ENCODE measurements at places on chromosomes 6 and 20.
A peak's percentile ranks its signal among the peaks of the same experiment; 100 is the strongest.

- DNase-seq = no peak
Observed at GRCh38 chr6:128168244-128168643, 267.4 kb upstream of the THEMIS start.

DNA sequence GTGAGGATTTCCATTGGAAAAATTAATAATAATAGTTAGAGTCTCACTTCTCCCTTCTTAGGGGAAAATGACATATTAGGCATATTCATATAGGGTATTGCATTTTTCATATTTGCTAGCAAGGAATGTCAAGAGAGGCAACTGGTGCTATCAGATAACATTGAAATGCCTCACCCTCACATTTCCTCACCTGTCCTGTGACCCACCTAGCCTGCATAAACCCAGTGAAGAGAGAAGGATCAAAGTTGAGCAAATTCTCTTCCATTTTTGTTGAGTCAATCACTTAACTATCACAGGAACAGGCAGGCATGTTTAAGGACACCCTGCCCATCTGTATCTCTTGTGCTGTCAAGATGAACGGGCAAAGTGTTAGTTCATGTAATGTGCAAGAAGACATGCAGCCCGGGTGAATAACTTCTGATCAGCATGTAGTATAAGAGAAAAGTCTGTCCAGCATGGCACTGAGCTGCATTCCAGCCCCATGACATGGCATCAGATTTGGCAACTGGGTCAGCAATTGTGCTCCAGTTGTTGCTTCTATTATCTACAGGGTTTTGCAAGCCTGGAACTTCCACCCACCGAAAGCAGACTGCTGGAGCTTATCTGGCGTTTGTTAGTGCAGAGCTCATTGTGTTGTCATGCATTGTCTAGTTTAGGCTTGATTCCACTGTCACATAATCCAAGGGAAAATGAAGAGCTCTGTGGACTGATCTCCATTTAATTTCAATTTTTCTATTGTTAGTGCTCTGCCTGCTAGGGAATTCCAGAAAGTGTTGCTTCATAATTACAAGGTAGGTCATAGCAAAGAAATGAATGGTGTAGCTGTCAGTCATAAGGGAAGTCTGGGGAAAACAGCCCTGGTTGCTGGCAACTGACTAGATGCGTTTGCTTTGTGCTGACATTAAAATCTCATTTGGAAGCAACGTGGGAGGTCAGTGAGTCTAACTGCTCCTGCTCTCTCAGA, 138.4 kb upstream of the TNFAIP3 start:
- peak; percentile 23 for DNase-seq

GRCh38 chr6:39048481-39049399, at the start of gene GLP1R:
Gene GLP1R (plus strand): TSS chr6:39048781. CDS start chr6:39048841, 60 bp downstream.
- DNase-seq = no peak

- no peak for DNase-seq
Observed at GRCh38 chr6:4794140-4794707, 18.0 kb downstream of the CDYL start.

DNA sequence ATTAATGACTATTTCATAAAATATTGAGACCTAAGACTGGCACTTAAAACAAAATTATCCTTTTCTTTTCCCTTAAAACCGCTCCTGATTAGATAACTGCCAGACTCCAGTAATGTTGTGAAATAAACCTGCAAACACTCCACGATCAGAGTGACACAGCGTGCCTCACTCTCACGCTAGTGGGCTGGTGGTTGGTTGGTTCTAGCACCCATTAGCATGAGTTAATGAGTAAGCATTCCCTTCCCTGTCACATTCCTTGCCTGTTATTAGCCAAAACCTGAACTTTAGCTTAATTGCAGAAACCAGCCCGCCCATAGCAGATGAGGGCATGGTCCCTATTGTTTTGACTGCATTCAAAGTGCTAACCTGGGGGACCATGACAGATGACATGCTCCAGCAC, 193.4 kb downstream of the CD83 start:
- DNase-seq = no peak

GRCh38 chr6:83509441-83509840, 2.9 kb upstream of the PRSS35 start:
- no peak for DNase-seq

GRCh38 chr6:159533568-159533967, 159.5 kb downstream of the SOD2 start:
- DNase-seq = no peak

DNA sequence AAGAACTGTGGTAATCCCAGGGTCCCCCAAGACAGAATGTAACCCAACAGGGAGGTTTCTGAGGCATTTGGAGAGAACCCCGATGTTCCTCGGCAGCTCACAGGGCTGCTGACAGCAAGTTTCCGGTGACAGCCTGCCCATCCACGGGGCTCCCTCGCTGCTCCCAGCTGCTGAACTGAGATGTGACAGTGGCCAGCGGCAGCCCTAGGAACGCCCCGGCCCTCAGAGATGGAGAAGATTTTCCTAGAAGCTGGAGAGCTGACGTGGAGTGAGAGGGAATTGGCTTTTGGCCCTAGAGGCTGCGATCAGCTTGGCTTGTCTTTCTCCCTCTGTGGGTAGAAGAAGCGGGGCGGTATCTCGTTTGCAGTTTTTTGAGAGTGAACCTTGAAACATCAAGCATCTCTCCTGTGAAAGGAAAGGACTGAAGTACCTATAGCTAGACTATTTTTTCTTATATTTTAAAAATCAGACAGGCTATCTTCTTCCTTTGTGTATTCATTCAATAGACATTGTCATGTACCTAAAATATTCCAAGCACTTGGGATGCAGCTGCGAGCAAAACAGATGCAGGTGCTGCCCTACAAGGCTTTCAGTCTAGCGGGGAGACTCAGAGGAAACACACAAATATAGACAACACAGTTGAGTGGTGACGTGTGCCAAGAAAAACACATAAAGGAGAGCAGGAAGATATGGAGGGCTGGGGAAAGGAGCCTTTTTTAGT, 28.4 kb upstream of the NFATC2 start:
- DNase-seq = no peak

DNA sequence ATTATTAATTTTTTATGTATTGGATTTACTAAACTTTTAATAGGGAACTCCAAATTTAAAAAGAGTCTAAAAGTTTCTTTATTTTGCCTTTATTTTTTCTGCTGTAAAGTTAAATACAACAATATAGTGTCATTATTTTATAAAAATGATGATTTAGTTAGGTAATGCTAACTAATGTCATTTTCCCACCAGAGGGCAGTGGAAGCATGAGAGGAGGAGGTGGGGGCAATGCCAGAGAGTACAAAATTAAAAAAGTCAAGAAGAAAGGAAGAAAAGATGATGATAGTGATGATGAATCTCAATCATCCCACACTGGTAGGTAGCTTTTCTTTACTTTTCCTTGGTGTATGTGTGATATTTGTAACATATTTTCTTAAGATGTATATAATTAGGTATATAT, 20.2 kb upstream of the FHL5 start:
- no peak for DNase-seq

- no peak for DNase-seq
Observed at GRCh38 chr6:166911248-166911677, 45.1 kb downstream of the RNASET2 start.

DNA sequence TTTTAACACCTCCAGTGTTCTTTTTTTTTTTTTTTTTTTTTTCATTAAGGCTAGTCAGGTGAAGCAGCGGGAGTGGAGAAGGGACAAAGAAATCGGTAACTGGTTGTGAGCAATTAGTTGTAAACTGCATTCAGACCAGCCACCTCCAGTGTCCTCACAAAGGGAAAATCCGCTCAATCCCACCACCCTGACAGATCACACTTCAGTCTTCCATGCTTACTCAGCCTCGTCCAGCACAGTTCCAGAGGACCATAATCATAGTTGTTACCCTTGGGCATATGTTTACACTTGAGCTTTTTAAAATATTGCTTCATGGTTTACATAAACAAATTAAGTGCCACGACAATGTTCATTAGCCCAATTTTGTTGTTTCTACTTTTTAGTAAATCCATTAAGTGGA, 10.2 kb downstream of the DYNLRB1 start:
- DNase-seq = no peak

GRCh38 chr6:148516217-148516616, 173.6 kb downstream of the SASH1 start:
- no peak for DNase-seq

DNA sequence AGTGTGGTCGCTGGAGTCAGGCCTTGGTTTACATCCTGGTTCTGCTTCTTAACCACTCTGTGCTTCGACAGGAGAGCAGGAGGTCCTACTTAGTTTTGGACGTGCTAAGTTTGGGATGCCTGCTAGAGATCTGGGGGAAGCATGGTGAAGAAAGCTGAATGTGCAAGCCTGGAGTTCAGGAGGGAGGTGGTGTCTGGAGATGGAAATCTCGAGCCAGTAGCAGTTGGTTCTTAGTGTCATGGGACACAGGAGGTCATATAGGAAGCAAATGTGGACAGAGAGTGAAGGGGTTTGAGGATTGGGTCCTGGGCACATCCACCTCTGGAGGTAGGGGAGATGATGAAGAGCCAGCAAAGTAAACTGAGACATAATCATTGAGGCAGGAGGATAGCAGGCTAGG, 131.4 kb downstream of the SYCP2 start:
- DNase-seq = no peak

GRCh38 chr6:42935322-42935721, 6.0 kb downstream of the CNPY3 start:
- no peak for DNase-seq

GRCh38 chr6:128642132-128642531, 121.7 kb upstream of the PTPRK start:
- no peak for DNase-seq

GRCh38 chr20:51419231-51419630, 123.3 kb downstream of the NFATC2 start:
- no peak for DNase-seq

DNA sequence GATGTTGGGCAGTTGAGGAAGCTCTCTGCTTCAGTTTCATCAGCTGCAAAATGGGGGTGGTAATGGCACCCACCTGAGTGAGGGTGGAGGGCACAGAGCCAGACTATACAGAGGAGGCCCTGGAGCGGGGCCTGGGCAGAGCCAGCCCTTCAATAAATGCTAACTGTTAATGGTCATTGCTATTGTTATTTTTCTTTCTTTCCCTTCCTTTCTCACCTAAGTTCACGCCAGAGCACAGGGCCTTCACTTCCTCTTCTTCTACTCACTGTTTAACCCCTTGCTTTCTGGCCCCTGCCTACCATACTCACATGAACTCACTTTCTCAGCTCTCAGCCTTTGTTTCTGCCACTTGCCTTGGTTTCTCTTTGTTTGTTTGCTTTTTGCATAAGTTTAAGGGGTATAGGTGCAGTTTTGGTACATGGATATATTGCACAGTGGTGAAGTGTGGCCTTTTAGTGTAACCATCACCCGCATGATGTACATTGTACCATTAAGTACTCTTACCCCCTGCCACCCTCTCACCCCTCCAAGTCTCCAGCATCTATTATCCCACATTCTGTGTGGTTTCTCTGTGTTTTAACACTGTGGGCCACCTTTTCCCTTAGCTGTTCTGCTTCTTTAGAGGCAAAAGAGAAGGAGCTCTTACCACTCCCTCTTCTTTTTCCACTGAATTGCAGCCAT, 7.5 kb upstream of the RREB1 start:
- no peak for DNase-seq

DNA sequence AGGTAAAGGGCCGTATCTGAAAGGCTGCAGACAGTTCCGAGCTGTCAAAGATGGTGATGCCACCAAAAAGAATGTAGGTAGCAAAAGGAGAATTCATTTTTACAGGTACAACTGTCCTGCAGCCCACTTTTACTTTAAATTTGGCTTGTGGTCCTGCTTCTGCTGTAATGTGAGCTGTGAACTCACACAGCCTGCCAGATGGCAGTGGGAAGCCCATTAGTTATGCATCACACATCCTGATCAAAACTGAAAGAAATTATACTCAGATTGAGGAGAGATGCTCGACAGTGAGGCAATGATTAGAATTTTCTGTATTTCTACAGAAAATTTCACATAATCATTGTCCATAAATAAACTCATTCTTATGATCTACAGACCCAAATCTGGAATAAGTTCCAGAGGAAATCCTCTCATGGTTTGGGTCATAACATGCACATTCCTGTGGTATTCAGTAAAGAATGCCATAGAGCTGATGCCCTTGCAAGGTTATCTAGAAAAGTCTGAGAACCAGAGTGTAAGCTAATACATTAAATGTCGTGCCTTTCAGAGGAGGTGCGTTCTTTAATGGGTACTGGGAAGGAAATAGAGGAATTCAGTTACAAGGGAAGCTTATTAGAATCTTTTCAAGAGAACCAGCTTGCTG, 23.9 kb upstream of the E2F3 start:
- peak; percentile 77 for DNase-seq

- DNase-seq = no peak
Observed at GRCh38 chr6:167782698-167783517, 43.8 kb upstream of the AFDN start.

GRCh38 chr6:75202676-75203131, 3.1 kb downstream of the COL12A1 start:
- DNase-seq = no peak

GRCh38 chr6:166352923-166353322, 10.6 kb upstream of the SFT2D1 start:
- DNase-seq = no peak

GRCh38 chr6:55499591-55499990, 79.4 kb downstream of the HMGCLL1 start:
- no peak for DNase-seq

DNA sequence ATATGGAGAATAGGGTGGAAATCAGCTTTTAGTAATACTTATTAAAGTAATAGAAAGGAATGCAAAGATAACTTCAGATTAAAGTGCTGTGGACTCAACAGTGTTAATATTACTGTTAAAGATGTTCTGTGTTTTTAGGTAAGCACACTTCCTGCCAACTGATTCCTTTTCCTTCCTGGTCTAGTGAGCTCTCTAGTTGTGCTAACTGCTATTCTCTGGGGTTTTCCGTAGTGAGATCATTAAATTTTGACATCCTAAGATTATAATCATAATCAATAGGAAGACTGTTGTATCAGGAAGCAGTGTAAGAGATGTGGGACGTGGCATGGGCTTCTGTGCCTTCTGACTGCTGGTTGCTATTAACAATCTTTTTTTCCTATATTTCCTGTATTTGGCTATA, 1.2 kb upstream of the TMEM217 start:
- DNase-seq = no peak

GRCh38 chr20:11917663-11918062, at the start of gene BTBD3:
Gene BTBD3 (plus strand): TSS chr20:11917893. CDS start chr20:11918276, 383 bp downstream.
- peak; percentile 30 for DNase-seq

DNA sequence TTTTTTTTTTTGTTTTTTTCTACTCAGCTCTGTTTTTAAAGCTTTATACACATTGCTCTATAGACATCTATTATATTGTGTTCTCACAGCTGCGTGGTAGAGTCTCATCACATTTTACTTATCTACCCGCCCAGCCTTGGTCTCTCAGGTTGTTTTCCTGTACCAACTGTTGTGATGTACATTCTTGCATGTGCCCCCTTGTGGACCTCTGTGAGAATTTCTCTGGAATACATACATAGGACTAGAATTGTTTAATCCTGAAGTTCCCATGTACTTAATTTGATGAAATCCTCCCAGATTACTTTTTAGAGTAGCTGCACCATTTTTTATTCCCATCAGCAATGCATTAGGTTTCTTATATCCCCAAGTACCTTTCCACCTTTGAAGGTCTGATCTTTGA, 40.4 kb upstream of the TINAG start:
- DNase-seq = peak; percentile 32

- no peak for DNase-seq
Observed at GRCh38 chr6:138525355-138525754, 26.1 kb upstream of the NHSL1 start.

- no peak for DNase-seq
Observed at GRCh38 chr6:2895072-2895471, 8.0 kb downstream of the SERPINB9 start.

Measured in foreskin melanocyte (primary cell).